ENCODE measurements at places on chromosomes 2 and 18.

DNA sequence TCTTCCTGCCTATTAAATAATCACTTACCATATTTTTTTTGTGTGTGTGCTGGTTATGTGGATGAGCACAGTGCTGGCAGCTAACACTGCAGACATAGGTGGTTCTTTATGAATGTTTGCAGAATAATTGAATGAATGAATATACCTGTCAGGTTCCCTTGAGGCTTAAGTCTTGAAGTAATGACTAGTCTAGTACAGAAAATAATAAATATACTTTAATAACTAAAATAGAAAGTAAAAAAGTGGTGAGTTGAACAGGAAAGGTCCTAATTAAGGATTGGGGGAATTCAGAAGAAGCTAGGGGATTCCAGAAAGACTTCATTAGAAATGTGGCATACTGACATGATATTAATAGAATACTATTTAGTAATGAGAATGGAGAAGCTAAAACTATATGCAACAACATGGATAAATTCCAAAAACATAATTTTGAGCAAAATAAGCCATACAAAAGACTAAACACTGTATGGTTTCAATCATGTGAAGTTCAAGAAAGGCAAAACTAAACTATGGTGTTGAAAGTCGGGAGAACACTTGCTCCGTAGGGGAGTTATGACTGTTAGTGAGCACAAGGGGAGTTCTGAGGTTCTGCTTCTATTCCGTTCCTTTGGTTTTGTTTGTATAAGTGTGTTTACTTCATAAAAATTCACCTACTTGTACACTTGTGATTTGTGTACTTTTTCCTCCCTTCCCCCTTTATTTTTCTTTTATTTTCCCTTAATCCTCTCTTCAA is 464.6 kb downstream of the MTX2 start:
- no peak for DNase-seq

GRCh38 chr2:20165677-20166509 is 59.0 kb downstream of the SDC1 start:
- no peak for DNase-seq

GRCh38 chr2:26144031-26144430 is 28.9 kb upstream of the GAREM2 start:
- DNase-seq = no peak

DNA sequence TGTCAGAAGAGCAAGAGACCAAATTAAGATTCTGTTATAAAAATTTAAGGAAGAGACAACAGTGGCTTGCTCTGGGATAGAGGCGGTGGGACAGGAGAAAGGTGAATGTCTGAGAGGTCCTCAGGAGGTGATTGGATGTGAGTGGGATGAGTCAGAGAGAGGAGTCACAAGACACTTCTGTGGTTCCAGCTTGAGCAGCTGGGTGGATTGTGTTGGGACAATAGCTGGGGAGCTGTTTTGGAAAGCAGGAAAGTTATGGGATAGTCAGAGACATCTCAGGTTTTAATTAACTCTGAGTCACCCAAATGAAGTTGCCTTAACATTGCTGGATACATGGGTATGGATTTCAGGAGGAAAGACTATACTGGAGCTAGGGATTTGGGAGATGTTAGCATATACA is 218.0 kb upstream of the TRIB2 start:
- DNase-seq = no peak

- no peak for DNase-seq
These were observed 249.9 kb downstream of the PIEZO2 start for GRCh38 chr18:10899481-10899880.

GRCh38 chr2:179098080-179098689 is 48.2 kb upstream of the CCDC141 start:
- no peak for DNase-seq

DNA sequence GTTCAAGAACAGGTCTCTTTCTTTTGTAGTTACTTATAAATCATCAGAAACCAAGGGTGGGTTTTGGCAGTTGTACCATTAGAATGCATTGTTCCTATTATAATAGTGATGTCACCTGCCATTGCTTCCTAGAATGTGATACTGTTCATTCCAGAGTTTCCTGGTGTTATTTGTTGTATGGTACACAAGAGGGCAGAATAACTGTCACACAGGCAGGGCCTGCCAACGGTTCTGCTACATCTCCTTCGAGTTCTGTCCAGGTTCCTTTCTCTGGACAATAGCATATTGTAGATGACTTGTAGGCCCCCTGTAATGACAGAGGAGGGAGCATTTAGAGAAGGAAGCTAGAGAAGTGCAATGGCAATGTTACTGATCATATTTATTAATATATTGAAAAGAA is 98.3 kb downstream of the KLHL14 start:
- no peak for DNase-seq

DNA sequence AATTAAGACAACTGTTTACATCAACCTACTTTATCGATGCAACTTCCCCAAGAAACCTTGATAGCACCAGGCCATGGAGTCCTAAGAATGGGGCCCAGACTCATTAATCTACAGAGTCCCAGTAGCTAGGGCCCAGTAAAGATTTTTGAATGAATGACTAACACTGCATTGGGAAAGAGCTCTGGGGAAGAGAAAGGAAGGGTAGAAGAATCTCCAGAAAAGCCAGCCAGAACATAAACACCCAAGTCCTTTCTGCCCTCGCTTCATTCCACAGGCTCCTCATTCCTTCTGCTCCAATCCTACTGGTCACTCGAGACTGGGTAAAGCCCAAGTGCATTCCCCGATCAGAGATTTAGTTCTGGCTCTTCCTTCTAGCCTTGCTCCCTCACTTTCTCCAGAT is 44.3 kb downstream of the CYRIA start:
- DNase-seq = no peak

DNA sequence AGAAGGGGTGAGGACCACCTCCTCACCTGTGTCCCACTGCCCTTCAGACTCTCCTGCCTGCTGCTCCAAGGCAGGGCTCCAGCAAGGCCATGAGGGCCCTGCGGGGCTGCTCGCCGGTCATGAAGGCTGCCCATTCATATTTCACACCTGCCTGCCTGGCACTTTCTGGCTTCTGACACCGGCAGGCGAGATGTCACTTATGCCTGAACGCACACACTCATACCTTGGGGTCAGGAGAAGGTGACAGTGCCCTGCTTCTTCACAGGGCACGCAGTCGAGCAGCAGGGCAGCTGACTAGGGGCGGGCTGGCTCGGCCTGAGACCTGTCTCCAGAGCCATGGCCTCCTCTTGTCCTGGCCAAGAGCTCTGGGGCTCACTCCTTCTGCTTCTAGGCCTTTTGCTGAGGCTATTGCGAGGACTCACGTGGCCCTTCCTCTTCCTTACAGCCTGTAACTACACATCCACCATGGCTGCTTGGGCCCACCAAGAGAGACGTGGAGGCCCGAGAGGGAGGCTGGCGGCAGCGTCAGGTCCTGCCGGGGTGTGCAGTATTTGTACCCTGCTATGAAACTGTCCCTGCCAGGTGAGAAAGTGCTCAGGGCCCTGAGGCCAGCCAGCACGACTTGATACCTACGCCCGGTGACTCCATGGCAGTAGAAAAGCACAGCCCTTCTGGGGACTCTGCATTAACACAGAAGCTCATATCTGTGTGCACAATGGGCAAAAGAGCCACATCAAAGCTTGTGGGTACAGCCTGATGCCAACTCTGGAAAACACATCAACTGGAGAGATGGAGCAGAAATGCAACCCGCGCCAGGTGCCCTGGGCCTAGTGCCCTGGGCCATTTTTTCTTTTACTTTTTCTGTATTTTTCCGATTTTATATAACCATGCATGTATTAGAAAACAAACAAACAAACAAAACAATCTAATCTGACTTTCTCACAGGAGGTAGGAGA is 30.6 kb downstream of the HS6ST1 start:
- DNase-seq = no peak

DNA sequence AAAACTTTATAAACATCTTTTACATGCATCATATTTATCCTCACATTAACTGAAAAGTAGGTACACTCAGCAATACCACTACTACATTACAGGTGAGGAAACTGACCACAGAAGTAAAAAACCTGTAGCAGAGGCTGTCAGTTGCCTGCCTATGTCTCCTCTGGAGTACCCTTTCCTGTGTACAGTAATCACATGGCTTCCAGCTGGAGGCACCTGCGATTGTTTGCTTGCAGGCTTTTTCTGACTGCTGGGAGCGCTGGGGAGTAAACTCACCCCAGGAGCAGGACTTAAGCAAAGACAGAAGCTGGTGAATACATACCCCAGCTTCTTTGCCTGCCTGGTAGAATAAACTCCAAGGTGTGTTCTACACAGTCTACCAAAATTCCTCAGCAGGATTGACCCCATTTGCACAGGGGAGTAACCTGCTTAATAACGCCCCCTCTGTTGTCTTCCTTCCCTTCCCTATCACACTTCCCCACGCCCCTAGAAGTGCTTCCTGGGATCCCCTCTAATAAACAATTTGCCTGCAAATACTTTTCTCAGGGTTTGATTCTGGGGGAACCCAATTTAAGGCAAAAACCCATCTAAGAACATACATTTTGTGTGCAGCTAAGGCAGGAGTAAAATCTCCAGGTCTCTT is 138.9 kb downstream of the PTH2R start:
- DNase-seq = no peak

DNA sequence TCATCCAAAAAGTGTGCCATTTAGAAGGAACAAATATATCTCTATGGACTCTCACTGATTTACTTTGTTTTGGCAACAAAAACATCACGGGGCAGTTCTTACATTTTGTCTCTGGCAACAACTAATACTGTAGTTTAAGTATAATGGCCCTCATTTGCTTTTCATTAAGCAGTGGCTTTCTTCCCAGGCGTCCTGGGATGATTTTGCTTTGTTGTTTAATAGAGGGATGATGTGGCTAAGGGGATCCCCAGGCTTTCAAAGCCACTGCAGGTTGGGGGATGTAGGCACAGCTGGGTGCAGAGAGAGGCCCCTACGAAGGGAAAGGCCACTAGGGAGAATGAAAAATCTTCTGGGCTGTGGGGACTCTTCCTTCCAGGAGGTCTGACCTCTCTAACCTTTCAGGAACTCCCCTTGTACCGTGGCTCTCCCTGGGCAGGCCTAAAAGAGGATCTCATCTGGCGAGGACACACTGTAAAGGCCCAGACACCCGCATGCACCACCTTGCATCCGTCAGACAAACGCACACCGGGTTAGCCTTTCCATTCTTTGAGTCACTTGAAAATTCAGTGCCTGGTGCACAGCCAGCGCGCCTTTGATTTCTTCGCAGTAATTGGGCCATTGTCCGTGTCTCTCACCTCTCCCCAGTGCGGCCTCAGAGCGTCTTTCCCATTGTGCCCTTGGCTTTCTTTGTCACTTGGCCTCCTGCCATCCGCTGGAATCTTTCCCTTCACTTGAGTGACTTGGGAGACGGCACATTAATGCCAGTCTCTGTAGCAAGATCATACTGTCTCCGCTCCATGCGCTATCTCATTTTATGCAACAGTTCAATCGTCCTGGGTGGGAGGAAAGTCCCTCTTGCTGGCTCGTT is 40.3 kb upstream of the AFF3 start:
- DNase-seq = no peak

GRCh38 chr18:50393802-50394201 is 19.0 kb downstream of the SKA1 start:
- DNase-seq = no peak
